T-cell (primary cell): ENCODE measurements at places on chromosomes 6 and 20.

GRCh38 chr6:113585246-113585645 lies 271.9 kb upstream of the MARCKS start:
- no peak for DNase-seq

DNA sequence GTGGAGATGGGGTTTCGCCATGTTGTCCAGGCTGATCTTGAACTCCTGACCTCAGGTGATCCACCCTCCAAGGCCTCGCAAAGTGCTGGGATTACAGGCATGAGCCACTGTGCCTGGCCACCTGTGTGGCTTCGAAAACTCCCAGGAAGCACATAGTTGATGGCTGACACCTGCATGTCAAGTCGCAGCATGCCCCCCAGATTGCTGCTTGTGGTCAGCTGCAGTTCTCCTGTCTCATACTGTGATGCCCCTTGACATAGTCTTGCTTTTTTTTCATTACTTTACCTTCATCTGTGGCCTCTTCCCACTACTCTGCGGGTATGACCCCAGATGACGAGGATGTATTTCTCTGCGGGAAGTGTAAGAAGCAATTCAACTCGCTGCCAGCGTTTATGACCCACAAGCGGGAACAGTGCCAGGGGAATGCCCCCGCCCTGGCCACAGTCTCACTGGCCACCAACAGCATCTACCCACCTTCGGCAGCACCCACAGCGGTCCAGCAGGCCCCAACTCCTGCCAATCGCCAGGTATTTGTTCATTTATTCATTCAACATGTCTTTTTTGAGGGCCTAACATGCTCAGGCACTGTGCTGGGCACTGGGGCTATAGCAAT lies 13.1 kb downstream of the ZNF341 start:
- no peak for DNase-seq

- no peak for DNase-seq
Observed at GRCh38 chr20:19695081-19695480, 63.0 kb upstream of the RIN2 start.

DNA sequence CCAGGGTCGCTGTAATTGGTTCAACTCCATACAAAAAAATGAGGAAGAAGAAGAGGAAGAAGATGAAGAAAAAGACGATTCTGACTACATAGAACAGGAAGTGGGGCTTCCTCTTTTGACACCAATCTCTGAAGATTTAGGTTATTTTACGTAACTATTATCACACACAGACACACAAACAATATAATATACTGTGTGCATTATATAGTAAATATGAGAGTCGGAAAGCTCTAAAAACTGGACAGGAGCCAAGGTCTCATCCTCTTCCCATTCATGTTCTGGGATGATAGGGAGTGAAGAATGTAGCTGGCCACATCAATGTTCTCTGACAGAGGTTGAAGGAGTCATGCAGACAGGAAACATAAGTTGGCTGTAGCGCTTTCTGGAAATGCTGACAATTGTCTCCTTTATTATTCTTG lies 13.3 kb downstream of the RSPH4A start:
- no peak for DNase-seq

DNA sequence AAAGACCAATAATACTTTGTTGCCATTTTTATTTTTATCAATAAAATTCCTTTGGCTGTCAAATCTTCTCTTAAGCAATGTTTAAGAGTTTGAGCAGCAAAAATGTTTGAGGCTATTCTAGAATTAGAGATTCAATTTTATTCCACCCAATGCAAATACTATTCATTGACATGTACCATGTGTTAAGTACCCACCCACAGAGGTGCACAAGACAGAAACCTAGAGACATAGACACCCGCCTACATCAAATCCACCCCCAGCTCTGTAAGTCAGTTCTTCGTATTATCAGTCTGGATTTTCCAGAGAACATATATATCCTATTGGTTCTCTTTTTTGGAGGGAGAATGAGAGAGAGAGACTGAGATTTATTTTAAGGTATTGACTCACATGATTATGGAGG lies 463.7 kb downstream of the EPM2A start:
- no peak for DNase-seq

- no peak for DNase-seq
Observed at GRCh38 chr6:7270320-7271204, 42.4 kb downstream of the SSR1 start.

GRCh38 chr20:51480507-51481270 lies 61.8 kb downstream of the NFATC2 start:
- peak; percentile 10 for DNase-seq

DNA sequence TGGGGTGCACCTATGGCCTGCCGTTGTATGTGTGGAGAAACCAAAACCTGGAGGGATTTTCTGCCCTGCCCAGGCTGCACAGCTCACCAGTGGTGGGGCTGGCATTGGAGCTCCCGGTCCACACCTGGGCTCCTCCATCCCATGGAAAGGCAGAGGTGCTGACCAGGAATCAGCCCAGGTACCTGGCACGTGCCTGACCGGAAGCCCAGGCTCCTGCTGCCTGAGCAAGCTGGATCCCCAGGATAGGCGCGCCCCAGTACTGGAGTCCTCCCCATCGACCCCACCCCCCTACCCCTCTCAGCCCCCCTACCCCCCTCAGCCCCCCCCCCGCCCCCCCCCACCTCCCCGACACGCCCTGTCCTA lies 39.9 kb upstream of the HMGA1 start:
- no peak for DNase-seq

GRCh38 chr20:32017711-32018251 lies 7.5 kb downstream of the CCM2L start:
- peak; percentile 55 for DNase-seq

DNA sequence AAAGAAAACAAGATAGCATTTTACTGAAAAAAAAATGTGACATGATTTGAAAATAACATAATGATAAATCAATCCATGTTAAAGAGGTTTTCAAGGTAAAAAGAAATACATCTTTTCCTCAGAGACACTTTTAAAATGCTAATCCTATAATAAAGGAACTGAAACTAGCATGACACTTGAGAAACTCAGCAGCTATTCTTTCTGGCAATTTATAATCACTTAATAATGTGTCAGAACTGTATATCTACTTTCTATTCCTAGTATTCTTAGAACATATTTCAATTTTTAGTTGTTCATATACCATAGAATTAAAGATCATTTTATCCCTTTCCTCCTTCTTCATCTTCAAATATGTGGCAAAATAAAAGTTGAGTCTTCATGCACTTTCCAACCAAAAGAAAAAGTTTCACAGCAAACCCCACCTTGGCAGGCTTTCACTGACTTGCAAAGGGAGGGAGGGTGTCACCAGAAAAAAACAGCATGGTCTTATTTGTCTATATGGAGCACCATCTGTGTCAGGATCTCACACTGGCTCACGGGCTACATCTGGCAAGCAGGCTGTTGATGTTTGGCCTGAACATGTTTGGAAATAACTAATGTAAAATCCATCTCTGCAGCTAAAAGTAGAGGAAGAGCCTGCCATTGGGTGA lies 48.5 kb downstream of the FHL5 start:
- DNase-seq = no peak

GRCh38 chr6:24981386-24981760 lies 45.6 kb upstream of the RIPOR2 start:
- DNase-seq = no peak

DNA sequence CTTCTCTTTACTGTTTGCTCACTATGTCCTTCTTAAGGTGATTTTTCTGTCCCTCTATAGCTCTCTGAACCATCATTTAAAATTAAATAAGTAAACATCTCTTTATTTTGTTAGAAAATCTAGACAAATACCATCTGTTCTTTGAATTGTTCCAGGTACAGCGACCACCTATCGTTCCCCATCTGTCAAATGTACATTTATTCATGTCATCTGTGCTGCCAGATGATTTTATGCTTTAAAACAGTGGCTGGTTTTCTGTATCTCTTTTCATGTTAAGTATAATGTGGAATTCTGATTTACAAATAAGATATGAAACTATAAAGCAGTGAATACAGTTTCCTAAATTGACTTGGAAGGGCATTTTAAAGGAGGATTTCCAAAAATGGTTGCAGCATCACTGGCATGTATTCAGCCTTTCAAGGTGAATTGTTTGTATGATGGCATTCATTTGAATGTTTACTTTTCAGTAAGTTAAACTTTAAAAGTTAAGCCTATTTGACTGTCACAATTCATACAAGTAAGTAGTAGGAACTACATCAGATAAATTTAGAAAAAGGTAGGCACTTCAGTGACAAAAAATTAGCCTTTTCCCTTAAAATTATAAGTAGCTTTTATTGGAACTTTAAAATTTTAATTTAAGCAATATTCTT lies 92.6 kb upstream of the CLVS2 start:
- no peak for DNase-seq

DNA sequence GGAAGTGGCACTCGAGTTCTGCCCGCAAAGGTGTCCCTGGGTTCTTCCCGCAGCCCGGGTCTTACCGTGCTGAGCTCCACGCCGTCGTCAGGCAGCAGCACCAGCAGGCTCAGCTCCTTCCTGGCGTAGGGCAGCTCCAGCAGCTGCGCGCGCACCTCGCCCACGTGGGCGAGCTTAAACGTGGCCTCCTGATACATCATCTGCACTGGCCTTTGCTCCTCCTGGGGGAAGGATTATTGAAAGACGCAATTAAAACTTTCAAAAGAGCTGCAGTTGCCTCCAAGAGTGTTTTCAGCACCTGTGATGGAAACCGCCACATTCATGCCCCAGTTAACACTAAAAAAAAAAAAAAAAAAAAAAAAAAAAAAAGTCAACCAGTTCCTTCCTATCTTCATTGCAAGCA lies 11.3 kb downstream of the SERPINB9 start:
- DNase-seq = peak; percentile 87

GRCh38 chr6:10759884-10760329 lies 12.3 kb downstream of the TMEM14B start:
- no peak for DNase-seq

DNA sequence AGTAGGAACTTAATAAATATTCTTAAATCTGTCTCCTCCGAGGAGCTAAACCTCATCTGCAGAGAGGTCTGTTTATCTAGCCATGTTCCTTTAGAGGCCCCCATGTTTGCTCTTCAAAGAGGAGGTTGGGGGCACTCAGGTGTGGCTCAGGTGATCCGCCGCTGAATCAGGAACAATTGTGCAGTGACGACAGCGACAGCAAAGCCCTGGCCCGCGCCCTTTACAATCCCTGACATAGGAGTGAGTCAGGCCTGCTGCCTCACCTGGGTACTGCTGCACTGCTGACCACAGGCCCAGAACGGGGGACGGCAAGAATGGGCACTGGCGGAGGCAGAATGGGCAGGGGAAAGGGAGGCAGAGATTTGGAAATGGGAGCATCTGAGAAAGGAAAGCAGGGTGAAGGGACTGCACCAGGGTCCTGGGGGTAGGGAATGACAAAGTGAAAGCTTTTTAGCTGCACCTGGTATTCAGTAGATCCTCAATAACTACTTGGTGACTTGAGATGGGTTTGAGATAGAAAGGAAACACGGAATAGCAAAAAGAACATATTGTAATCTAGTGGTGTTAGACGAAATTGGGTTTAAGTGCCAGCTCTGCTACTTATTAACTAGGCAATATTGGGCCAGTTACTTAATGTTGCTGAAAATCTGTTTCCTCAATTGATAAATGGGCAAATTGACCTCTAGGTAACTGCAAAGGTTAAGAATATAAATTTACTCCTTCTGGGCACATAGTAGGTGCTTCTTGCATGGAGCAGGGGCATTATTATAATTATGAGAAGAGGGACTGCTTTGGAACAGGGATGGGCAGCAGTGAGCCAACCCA lies 5.4 kb upstream of the IER3 start:
- DNase-seq = no peak

DNA sequence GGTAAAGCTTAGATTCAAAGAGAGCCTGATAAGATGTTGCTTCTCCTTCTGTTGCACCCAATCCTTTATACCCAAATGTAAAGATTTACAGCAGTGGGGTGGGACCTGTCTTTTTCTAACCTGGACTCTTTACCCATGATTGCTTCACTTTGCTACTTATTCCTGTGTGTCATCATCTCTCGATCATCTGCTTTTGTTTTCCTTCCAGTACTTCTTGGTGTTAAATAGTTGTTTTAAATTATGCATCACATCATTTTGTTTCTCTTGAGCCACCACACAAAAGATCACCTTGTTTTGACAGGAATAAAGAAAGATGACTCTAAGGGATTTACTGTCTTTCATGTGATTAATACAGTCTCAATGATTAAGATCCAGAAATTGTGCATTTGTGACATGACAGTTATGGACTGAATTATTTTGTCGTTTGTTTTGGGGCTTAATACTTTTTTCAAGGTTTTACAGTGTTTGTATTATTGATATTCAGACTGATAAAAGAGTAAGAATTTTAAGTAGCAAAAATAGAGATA lies 123.1 kb downstream of the CDKAL1 start:
- DNase-seq = no peak
